ENCODE measurements at places on chromosomes 11 and 22. TPM values are rescaled to one million over a fixed set of nuclear protein-coding genes. Genes with fewer than 3 reads are reported as not detected.

The FBLN1 gene
- 211 TPM for total RNA-seq

The INS gene
- total RNA-seq = not detected

The HOATZ gene
- 0.50 TPM for total RNA-seq

The GPR83 gene
- total RNA-seq = not detected

The C11orf91 gene
- total RNA-seq = not detected

The TP53I11 gene
- total RNA-seq = 46.5 TPM

The MPEG1 gene
- total RNA-seq = not detected

The USP47 gene
- total RNA-seq = 27.6 TPM
